NCI-H446 treated with DMSO at 0.1 percent for 48 hours (cell line): ENCODE measurements at places on chromosomes 7 and 10.

- no peak for DNase-seq
Observed at GRCh38 chr7:27601217-27601616, 61.5 kb downstream of the HIBADH start.

GRCh38 chr7:69254643-69255042, 343.6 kb upstream of the AUTS2 start:
- DNase-seq: no peak

- DNase-seq: no peak
Observed at GRCh38 chr7:143243614-143244013, 19.6 kb upstream of the GSTK1 start.

GRCh38 chr7:154965014-154965413, 37.9 kb downstream of the PAXIP1 start:
- no peak for DNase-seq

DNA sequence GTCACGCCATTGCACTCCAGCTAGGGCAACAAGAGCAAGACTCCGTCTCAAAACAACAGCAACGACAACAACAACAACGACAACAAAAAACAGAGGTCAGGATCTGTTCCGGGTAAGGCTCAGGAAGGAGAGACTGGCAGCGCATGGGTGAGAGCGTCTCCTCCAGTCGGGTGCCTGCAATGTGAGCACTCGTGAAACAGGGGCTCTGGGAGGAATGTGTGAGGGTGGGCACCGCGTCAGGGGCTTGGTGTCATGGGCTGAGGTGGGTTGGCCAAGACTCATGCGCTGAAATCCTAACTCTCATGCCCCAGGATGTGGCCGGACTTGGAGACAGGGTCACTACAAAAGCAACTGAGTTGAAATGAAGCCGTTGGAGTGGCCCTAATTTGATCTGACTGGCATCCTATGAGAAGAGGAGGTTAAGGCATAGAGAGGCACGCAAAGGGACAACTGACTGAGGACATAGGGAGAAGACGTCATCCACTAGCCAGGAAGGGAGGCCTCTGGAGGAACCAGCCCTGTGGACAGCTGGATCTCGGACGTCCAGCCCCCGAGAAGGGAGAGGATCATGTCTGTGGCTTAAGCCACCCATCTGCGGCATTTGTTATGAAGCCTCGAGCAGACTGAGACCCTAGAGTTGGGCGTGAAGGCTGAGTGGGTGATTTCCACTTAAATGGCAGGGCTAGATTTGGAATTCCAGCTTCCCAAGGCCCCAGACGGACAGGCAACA, 241.5 kb upstream of the PITRM1 start:
- no peak for DNase-seq

DNA sequence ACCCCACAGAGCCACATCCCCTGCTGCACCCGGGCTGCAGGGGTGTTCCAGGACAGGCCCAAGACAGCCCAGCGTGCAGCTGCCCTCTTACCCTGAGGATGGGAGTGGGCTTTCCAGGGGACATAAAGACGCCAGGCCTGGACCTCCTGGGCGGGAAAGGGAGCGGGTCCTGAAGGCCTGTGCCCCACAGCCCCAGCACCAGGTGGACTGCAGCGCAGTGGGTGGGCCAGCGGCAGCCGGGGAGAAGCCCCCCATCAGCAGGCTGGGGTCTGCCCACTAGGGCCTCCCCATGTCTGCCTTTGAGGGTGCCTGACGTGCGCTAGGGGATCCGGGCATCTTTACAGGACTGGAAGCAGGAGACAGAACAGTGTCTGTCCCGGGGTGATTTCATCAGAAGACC, 22.6 kb upstream of the ZNF735 start:
- no peak for DNase-seq

DNA sequence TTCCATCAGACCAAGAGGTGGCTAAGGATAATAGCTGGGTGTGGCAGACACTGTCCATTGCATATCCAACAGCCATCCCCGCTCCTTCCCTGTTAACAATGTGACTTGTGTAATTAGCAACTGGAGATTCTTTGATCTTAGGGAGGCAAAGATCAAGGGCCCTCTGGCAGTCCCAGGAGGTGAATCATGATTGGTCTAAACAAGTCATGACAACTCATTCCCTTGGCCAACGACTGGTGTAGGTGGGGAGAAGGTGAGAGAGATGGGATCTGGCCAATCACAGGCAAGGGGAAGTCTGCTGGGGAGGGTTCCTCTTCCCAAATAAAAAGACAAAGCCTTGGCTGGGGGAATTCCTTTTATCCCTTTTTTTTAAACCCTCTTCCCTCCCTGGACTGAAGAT, 46.2 kb upstream of the COMTD1 start:
- DNase-seq: no peak
